ENCODE measurements at places on chromosomes 4 and X.

GRCh38 chrX:118271775-118272174 lies 74.1 kb upstream of the WDR44 start:
- no peaks in the 10 kb centered on the region for H3K36me3 ChIP-seq
- no peak for DNase-seq
- no peaks in the 10 kb centered on the region for H3K4me1 ChIP-seq
- no peaks in the 10 kb centered on the region for H3K27me3 ChIP-seq
- H3K27ac ChIP-seq = no peak overlapping the region

GRCh38 chr4:100466501-100466900 lies 51.3 kb downstream of the EMCN start:
- H3K36me3 ChIP-seq = no peaks in the 10 kb centered on the region
- no peaks in the 10 kb centered on the region for H3K4me1 ChIP-seq
- no peaks in the 10 kb centered on the region for H3K27me3 ChIP-seq
- H3K27ac ChIP-seq = no peak overlapping the region
- no peak for DNase-seq

DNA sequence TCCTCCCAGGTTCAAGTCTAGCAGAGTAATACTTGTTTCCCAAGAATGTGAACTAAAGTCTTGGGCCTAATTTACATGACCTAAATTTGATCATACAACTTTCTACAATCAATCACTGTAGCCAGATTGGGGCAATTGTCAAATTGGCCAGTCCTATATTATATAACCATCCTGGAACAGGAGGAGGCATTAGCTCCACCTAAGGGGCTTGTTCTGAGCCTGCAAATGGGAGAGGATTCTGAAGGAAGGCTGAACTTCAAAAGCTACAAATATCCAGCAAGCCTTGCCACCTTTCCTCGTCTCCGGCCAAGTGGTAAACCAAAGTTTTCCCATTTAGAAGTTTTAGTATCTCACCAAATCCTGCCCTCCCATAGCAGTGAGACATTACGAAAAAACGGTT lies 1289.6 kb upstream of the TENM3 start:
- no peak for DNase-seq
- H3K36me3 ChIP-seq = no peaks in the 10 kb centered on the region
- H3K4me3 ChIP-seq = no peak overlapping the region
- no peaks in the 10 kb centered on the region for H3K27me3 ChIP-seq

GRCh38 chr4:90246816-90247215 lies 119.6 kb downstream of the CCSER1 start:
- H3K36me3 ChIP-seq = no peaks in the 10 kb centered on the region
- no peaks in the 10 kb centered on the region for H3K27me3 ChIP-seq
- no peak for DNase-seq
- H3K4me3 ChIP-seq = no peak overlapping the region

- DNase-seq = peak; percentile 65
- no peaks in the 10 kb centered on the region for H3K36me3 ChIP-seq
- no peak overlapping the region for H3K4me3 ChIP-seq
- no peaks in the 10 kb centered on the region for H3K4me1 ChIP-seq
Observed at GRCh38 chrX:67563469-67564448, 19.9 kb downstream of the AR start.

GRCh38 chr4:158823461-158823873 lies 54.6 kb downstream of the FNIP2 start:
- DNase-seq = peak; percentile 75
- no peaks in the 10 kb centered on the region for H3K27me3 ChIP-seq
- no peak overlapping the region for H3K4me3 ChIP-seq
- peak overlapping the region; percentile 87 for H3K27ac ChIP-seq

GRCh38 chrX:113868711-113869110 lies 715.2 kb upstream of the HTR2C start:
- H3K4me3 ChIP-seq = no peak overlapping the region
- H3K4me1 ChIP-seq = no peaks in the 10 kb centered on the region
- no peak overlapping the region for H3K27ac ChIP-seq
- DNase-seq = no peak
- no peaks in the 10 kb centered on the region for H3K27me3 ChIP-seq

DNA sequence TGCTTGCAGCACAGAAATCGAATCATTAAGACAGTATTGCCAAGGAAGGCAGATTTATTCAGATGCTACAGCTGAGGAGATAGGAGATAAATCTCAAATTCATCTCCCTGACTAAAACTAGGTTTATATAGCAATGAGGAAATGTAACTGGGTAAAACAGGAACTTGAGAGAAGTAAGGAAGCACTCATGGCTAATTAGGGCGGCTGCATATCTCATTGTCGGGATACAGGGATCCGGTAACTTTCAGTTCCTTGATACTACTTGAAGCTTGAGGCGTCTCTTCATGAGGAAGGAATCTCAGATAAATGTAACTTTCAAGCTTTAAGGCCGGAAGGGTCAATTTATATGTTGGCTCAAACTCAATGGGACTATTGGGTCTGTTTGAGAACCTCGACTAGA lies 129.2 kb upstream of the WDR1 start:
- DNase-seq = no peak
- no peaks in the 10 kb centered on the region for H3K4me1 ChIP-seq
- no peaks in the 10 kb centered on the region for H3K36me3 ChIP-seq

GRCh38 chrX:8724300-8724699 lies 7.6 kb downstream of the ANOS1 start:
- no peak overlapping the region for H3K4me3 ChIP-seq
- no peaks in the 10 kb centered on the region for H3K36me3 ChIP-seq
- no peaks in the 10 kb centered on the region for H3K27me3 ChIP-seq
- no peaks in the 10 kb centered on the region for H3K4me1 ChIP-seq
- no peak overlapping the region for H3K27ac ChIP-seq

DNA sequence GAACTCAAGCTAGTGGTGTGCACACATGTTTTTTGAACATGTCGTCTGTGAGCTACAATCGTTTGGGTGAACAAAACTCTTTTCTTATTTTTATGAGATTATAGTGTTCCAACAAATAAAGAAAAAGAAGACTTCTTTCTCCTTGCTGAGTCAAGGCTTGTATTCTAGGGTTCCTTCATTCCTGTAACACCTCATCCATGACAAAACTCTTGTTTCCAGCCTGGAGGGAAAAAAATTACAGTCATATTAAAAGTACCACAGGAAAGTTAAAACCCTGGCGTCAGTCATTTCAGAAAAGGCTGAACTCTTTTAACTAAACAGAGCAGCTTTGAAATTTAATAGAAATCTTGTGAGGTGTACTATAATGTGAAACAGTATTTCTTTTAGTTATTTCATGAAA lies 79.2 kb upstream of the BOD1L1 start:
- no peak for DNase-seq
- no peak overlapping the region for H3K27ac ChIP-seq
- no peaks in the 10 kb centered on the region for H3K36me3 ChIP-seq
- no peaks in the 10 kb centered on the region for H3K4me1 ChIP-seq

- H3K27ac ChIP-seq = no peak overlapping the region
- H3K27me3 ChIP-seq = no peaks in the 10 kb centered on the region
- H3K36me3 ChIP-seq = no peaks in the 10 kb centered on the region
- no peak overlapping the region for H3K4me3 ChIP-seq
- DNase-seq = no peak
Observed at GRCh38 chr4:182756161-182756690, 161.0 kb downstream of the DCTD start.

DNA sequence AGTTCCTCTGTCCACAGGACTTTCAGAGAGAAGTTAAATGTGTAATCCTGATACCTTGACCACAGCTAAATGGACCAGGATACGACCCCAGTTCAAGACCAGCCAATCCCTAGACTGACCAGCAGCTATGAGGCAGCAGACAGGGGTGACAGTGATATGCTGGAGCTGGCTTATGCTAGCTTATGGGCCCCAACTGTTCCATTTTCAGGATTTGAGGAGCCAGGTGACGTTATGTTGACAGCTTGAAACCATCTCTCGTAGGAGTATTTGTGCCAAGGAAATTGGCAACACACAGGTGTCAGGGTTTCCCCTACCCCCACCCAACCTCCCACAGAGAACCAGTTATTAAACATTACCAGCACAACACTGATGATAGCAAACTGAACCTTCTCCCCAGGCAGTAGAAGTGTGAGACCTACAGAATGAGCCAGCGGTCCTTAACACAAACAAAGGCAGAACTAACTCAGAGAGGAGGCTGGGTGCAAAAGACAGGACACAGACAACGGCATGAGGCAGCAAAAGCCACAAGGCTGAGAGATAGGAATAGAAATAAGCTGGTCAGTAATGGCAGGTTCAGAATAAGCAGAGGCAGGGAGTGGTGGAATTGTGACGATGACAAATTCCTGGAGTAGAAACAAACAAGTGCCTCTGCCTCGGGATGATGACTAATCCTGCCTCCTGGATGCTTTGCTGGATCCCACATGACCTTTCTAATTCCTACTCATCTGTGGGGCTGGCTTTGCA lies 85.6 kb upstream of the CPEB2 start:
- H3K27me3 ChIP-seq = no peaks in the 10 kb centered on the region
- no peaks in the 10 kb centered on the region for H3K36me3 ChIP-seq
- DNase-seq = no peak
- H3K4me3 ChIP-seq = no peak overlapping the region
- no peak overlapping the region for H3K27ac ChIP-seq

DNA sequence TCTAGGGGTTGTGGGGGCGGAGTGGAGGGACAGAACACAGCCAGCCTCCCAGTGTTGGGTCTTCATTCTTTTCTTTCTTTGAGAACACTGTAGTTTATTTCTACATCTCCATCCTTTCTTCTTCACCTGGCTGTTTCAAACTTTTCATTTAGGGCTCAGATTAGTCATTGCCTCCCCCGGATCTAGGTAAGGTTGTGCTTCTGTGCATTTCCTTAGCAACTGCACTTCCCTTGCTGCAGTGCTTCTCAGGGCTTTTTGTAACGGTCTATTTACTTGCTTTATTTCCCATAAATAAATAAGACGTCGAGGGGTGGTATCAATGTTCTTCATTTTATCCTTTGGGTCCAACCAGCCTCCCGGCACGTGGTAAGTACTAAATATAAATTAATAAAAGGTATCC lies 31.3 kb downstream of the ADGRL3 start:
- H3K4me3 ChIP-seq = no peak overlapping the region
- H3K4me1 ChIP-seq = no peaks in the 10 kb centered on the region
- H3K36me3 ChIP-seq = no peaks in the 10 kb centered on the region

GRCh38 chr4:66357316-66357715 lies 687.0 kb upstream of the EPHA5 start:
- no peak for DNase-seq
- no peaks in the 10 kb centered on the region for H3K4me1 ChIP-seq
- H3K4me3 ChIP-seq = no peak overlapping the region
- H3K27ac ChIP-seq = no peak overlapping the region

- H3K4me3 ChIP-seq = no peak overlapping the region
- H3K27me3 ChIP-seq = no peaks in the 10 kb centered on the region
- H3K4me1 ChIP-seq = peaks cover 14% of the 10 kb centered on the region
- peak overlapping the region; percentile 67 for H3K27ac ChIP-seq
Observed at GRCh38 chr4:101192244-101192643, 155.1 kb downstream of the PPP3CA start.

DNA sequence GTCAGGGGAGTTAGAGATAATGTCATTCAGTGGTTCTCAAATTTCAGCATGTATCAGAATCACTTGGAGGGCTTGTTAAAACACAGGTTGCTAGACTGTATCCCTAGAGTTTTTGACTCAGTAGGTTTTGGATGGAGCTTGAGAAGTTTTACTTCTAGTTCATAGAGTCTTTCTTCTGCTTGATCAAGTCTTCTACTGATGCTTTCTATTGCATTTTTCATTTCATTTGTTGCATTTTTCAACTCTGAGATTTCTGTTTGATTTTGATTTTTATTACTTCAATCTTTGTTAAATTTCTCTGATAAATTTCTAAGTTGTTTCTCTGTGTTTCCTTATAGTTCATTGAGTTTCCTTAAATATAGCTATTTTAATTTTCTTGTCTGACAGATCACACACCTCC lies 361.4 kb downstream of the RAPGEF2 start:
- H3K4me1 ChIP-seq = no peaks in the 10 kb centered on the region
- no peaks in the 10 kb centered on the region for H3K36me3 ChIP-seq
- H3K27ac ChIP-seq = no peak overlapping the region
- no peaks in the 10 kb centered on the region for H3K27me3 ChIP-seq
- no peak for DNase-seq

DNA sequence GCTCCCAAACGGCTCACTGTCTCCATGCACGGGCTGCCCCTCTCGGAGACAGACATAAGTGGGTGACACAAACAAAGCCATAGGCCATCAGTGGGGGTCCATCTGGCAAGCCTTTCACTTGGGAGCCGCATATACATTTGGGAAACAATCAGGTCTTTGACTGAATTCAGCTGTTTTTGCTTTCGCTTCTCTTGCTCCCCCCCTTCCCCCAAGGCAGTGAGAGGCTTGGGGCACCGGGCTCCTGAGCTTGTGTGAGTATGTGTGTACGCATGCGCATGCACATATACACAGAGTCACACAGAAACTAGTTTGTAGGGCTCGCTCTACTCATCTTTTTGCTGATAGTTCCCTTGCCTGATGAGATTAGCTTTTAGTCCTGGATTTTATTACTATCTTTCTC lies 284.4 kb downstream of the AFF2 start:
- no peaks in the 10 kb centered on the region for H3K4me1 ChIP-seq
- DNase-seq = no peak
- H3K4me3 ChIP-seq = no peak overlapping the region
- H3K27me3 ChIP-seq = no peaks in the 10 kb centered on the region

- no peak overlapping the region for H3K27ac ChIP-seq
- no peaks in the 10 kb centered on the region for H3K4me1 ChIP-seq
- no peak overlapping the region for H3K4me3 ChIP-seq
- H3K27me3 ChIP-seq = no peaks in the 10 kb centered on the region
- no peak for DNase-seq
Observed at GRCh38 chr4:42646999-42647541, 9.8 kb downstream of the ATP8A1 start.

DNA sequence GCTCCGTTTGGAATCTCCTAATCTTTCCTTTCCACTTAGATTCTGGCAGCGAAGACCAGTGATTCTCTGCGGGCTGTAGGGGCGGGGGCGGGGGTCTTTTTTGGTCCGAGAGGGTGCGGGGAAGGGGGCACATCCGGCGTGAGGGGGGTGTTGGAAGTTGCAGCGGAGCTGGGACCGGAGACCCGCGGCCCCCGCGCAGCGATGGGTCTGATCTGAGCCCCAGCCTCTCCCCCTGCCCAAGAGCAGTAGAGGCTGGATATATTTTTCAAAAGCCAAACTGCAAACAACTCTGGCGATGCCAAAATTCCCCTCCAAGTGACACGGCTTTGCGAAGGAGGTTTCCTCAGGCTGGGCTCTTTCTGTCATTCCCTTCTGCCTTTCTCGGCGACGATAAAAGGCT lies 355 bp downstream of the GRID2 start:
- peaks cover 6% of the 10 kb centered on the region for H3K27me3 ChIP-seq
- no peak overlapping the region for H3K27ac ChIP-seq
- DNase-seq = no peak
- no peaks in the 10 kb centered on the region for H3K36me3 ChIP-seq
- peak overlapping the region; percentile 54 for H3K4me3 ChIP-seq

- no peaks in the 10 kb centered on the region for H3K4me1 ChIP-seq
- no peak for DNase-seq
- H3K4me3 ChIP-seq = no peak overlapping the region
- no peak overlapping the region for H3K27ac ChIP-seq
- H3K36me3 ChIP-seq = no peaks in the 10 kb centered on the region
Observed at GRCh38 chr4:18105030-18106011, 83.8 kb upstream of the LCORL start.

- H3K4me3 ChIP-seq = no peak overlapping the region
- no peaks in the 10 kb centered on the region for H3K27me3 ChIP-seq
- no peaks in the 10 kb centered on the region for H3K4me1 ChIP-seq
- no peak overlapping the region for H3K27ac ChIP-seq
- H3K36me3 ChIP-seq = no peaks in the 10 kb centered on the region
- DNase-seq = no peak
Observed at GRCh38 chr4:180665481-180665880, 1577.7 kb upstream of the TENM3 start.

GRCh38 chrX:107733686-107734085 lies 41.9 kb downstream of the TSC22D3 start:
- no peaks in the 10 kb centered on the region for H3K36me3 ChIP-seq
- H3K4me3 ChIP-seq = no peak overlapping the region
- no peak overlapping the region for H3K27ac ChIP-seq
- DNase-seq = no peak

GRCh38 chr4:125276811-125277210 lies 37.9 kb upstream of the FAT4 start:
- H3K4me1 ChIP-seq = no peaks in the 10 kb centered on the region
- H3K4me3 ChIP-seq = no peak overlapping the region

Data from ascending aorta (tissue), 2 donors.